ENCODE measurements at places on chromosomes 2 and 18.

- DNase-seq = no peak
Measured at GRCh38 chr2:190217616-190218015, 102.0 kb downstream of the HIBCH start.

DNA sequence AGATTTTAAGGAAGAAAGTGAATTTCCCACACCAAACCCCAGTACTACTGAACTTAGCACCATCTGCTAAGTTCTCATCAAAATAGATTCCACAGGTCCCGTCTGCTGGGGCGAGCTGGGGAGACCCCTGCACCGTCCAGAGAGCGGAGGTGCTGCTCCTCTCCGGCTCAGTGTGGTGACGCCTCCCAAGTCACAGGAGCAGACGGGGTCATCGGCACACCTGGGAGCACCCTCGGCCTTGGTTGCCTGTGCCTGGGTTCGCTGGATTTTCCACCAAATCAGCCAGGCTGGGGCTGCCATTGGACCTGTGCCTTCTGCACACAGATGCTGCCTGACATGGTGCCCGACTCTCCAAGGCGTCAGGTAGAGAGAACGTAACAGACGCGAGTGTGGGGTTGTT is 141.3 kb downstream of the PXDN start:
- DNase-seq = no peak

- no peak for DNase-seq
Measured at GRCh38 chr18:9100796-9101195, 1.7 kb upstream of the NDUFV2 start.

DNA sequence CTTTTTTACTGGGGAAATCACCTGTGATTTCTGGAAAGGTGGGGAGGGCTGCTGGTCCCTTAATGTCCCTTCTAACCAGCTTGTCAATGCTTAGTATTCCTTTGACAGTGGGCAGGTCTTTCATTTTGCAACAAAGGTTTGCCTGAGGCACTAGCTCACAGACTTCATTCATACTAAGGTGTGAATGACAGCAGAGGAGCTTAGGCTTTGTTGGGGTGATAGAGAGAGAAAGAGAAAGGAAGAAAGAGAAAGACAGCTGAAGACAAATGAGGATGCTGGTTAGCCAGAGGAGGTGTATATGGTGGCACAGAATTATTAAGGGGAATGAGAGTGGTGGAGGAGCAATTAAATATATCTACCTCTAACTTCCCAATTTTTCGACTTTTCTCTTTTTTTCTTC is 28.9 kb upstream of the GTF2A1L start:
- DNase-seq = no peak

- DNase-seq = no peak
Measured at GRCh38 chr18:11284811-11285210, 135.4 kb upstream of the PIEZO2 start.

- no peak for DNase-seq
Measured at GRCh38 chr2:11437602-11438001, 28.4 kb downstream of the E2F6 start.

DNA sequence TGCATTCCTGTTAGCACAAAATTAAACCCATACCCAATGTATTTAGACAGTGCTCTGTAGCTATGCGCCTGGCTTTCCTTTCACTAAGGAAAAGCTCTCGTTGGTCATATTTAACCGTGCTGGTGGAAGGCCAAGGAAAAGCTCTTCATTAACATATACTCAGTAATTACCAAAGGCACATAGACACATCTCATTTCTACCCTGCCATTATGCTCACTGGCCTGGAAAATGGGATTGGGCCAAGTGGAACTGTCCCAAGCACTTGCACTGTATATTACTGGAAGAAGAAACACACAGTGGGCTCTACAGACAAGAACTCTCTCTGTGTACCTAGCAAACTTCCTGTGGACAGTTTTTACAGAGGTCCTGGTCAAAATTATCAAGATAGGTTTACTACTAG is 274.4 kb downstream of the ERBB4 start:
- DNase-seq = no peak

- DNase-seq = no peak
Measured at GRCh38 chr2:60957224-60957623, 60.3 kb upstream of the PEX13 start.

Measured in CD4-positive, alpha-beta T cell treated with Interleukin-17A for 4 hours (primary cell).